ENCODE measurements at places on chromosomes 1 and 21.

DNA sequence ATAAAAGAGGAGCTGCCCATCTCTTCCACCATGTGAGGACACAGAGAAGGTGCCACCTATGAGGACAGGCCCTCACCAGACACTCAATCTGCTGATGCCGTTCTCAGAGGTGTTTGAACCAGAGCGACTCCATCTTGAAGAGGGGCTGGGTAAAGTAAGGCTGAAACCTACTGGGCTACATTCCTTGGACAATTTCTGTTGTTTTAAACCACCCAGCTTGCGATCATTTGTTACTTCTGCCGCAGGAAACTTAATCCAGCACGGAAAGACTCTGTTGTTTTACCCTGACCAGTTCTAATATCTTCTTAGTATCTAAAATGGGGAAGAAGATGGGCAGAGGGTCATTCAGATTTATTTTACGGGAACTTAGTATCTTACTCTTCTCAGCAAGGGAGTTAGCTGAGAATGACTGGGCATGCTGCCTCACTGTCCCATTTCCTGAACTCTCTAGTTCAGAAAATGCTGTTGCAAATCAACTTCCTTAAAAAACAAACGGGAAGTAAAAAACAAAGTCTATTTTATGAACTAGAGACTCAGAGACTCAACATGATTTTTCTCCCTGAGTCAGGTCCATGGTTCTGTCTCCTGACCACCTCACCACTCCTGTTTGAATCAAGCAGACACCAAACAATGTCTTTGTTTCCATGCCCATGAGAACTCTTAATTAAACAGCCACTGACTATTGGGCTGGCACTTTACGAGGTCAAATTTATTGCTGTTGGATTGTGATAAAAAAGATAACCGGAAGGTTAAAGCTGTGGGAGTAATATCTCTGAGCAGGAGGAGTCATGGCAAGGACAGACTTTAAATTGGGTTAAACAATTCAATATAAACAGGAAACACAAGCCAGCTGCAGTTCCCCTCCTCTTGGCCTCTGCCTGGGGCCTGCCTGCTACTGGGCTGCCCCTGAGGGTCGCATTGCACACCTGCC, 23.8 kb upstream of the IFNAR1 start:
- DNase-seq: peak; percentile 95

DNA sequence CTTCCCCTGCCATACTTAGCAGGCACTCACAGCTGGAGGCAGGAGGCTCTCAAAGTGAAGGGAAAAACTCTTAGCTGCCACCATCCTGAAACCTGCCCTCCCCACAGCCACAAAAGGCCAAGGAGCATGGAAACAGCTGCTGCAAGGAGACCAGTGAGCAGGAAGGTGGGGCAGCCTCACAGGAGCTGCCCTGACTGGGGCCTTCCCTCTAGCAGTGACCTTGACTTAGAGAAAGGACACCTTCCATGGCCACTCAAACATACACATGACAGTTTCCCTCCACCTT, 126.3 kb downstream of the HIVEP3 start:
- DNase-seq: no peak

GRCh38 chr21:45534636-45535331, 7.5 kb downstream of the SLC19A1 start:
- DNase-seq: no peak

GRCh38 chr1:196152975-196153374, 455.3 kb downstream of the KCNT2 start:
- DNase-seq: peak; percentile 64

DNA sequence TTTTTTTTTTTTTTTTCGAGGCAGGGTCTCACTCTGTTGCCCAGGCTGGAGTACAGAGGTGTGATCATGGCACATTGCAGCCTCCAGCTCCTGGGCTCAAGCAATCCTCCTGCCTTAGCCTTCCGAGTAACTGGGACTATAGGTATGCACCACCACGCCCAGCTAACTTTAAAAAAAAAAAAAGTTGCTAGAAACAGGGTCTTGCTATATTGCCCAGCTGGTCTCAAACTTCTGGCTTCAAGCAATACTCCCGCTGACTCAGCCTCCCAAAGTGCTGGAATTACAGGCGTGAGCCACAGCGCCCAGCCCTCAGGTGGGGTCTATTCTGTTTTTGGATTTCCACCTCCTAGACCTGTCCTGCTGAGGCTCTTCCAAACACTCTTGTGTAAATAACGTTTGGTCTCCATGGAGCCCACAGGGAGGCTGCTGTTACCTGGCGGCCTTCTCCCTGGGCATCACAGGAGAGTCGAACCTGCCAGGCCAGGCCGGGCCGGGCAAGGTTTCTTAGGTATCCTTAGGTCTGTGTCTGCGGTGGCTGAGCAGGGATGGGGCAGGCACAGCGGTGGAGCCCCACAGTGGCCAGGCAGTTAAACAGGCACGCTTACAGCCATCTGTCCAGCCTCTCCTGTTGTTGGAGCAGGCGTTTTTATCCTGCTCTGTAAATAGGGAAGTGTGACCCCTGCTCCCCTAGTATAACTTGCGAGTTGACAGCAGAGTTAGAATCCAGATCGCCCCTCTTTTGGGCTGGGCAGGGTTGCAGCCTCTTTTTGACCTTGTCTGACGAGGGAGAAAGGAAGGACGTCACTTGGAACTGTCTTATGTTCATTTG, 18.8 kb downstream of the PLEKHM2 start:
- DNase-seq: no peak

GRCh38 chr1:148315071-148315811, 163.2 kb upstream of the NBPF11 start:
- peak; percentile 74 for DNase-seq

- no peak for DNase-seq
Observed at GRCh38 chr1:215923129-215923824, 356.2 kb downstream of the KCTD3 start.

GRCh38 chr1:83077411-83077810, 921.5 kb downstream of the TTLL7 start:
- no peak for DNase-seq

- DNase-seq: no peak
Observed at GRCh38 chr1:48686159-48686558, 90.5 kb downstream of the BEND5 start.

GRCh38 chr1:244318512-244318911, 133.2 kb downstream of the ADSS2 start:
- no peak for DNase-seq

DNA sequence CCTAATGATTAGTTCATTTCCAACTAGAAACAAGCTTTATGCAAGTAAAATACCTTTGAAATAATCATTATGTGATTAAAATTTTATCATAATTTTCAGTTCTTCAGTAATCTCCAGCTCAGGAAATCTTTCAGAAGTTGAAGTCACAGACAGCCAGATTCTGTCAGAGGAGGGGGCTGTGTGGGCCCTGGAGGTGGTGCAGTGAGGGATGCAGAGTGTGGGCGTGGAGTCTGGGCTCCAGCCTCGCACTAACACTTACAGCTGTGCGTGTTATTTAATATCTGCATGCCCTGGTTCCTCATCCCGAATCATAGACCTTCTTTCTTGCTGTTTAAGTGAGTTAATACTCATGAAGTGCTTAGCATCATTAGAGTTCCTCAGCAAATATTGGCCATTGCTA, 23.9 kb downstream of the WDR64 start:
- DNase-seq: no peak

- no peak for DNase-seq
Observed at GRCh38 chr1:5067246-5067645, 412.8 kb downstream of the AJAP1 start.

- DNase-seq: no peak
Observed at GRCh38 chr1:107459204-107459904, 318.5 kb downstream of the NTNG1 start.

DNA sequence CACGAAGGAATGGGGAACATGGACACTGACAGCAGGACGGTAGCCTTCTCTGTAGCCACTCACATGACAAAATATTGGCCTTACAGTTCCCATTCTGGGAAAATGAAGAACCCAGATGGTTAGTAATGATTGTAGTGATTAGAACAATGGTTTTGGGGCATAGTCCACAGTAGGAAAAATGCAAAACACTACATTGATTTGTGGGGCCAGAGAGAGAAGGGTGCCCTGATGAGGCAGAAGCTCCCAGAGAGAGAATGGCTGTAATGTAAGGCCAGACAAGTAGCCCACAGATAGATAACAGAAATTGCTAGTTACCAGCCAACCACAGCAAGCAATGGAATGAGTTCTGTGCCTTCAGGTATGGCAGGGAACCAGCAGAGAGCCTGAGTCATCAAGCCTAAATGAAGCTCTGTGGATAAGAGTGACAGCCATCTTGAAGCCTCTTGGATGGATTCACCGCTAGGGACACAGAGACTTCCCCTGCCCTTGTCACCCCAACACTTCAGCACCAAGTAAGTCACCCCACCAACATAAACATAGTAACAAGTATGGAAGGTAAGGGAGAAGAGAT, 206.1 kb downstream of the BACH1 start:
- no peak for DNase-seq

- no peak for DNase-seq
Observed at GRCh38 chr1:116769994-116770393, 15.8 kb downstream of the CD2 start.

DNA sequence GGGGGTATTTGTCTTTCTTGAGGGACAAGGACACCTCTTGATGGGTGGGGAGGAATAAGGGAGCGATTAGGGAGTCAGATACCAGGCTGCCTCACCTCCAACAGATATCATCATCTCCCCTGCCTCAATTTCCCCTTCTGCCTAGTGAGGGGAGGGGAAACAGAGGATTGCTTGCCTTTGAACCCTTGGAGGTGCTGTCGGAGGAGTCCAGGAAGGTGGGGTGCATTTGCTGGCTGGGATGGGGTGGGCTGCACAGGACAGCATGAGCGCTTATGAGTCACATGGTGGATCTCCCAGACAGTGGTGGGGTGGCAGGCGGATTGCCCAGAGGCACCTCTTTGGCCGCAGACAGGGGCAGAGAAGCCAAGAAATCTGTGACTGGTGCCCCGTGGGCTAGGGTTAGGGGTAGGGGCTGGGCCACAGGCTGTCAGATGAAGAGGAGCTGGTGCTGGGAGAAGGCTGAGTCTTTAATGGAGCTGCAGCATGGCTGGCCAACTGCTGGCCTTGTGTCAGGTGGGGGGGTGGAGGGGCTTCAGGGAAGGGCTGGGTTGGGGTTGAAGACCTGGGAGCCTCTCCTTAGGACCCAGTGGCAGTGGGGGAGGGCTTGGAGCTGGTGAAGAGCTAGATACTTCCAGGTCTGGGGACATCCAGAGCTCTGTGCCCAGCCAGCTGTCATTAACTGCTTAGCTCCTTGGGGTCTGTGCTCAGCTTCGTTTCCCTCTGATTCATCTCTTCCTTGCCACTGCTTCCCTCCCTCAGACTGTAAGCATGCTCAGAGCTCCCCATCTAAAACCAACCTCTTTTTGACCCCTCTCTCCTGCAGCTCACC, 7.0 kb upstream of the ADORA1 start:
- DNase-seq: no peak

- DNase-seq: no peak
Observed at GRCh38 chr21:25717491-25718147, 17.1 kb downstream of the ATP5PF start.

- no peak for DNase-seq
Observed at GRCh38 chr1:43545695-43546387, 15.2 kb downstream of the PTPRF start.

- no peak for DNase-seq
Observed at GRCh38 chr1:55059302-55060132, 20.2 kb downstream of the PCSK9 start.

GRCh38 chr1:162276493-162276892, 100.2 kb downstream of the SPATA46 start:
- peak; percentile 69 for DNase-seq

GRCh38 chr1:230985711-230986110, 6.8 kb downstream of the ARV1 start:
- DNase-seq: no peak

- no peak for DNase-seq
Observed at GRCh38 chr1:9410737-9411297, 118.1 kb downstream of the SPSB1 start.

- no peak for DNase-seq
Observed at GRCh38 chr1:177567393-177567792, 396.6 kb downstream of the BRINP2 start.

DNA sequence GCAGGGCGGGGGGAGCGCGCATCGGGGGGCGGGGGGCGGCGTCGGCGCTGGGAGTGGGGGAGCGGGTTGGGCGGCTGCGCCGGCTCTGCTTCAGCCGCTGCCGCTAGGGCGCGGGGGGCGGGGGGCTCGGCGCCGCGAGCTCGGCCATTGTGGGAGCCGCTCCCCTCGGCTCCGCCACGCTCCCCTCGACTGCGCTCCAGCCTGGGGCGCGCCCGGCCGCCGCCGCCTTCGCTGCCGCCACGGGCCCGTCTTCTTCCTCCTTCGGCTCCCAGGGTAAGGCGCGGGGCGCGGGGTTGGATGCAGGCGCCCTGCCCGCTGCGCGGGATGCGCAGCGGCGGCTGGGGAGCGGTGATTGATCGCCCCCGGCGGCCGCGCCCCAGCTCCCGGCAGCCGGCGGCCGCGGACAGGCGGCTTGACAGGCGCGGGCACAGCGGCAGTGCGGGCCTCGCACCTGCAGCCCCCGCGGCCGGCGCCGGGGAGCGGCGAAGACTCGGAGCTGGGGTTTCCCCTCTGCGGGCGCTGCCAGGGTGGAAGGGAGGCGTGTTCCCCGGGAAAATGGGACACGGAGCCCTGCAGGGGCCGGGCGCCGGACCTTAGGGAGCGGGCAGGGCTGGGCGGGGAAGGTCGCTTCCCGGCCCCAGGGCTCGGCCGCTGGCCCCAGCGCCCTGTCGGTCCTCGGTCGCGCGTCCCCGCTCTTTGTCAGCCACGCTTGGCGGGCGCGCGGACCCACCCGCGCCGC, 55.3 kb downstream of the NDUFS5 start:
- DNase-seq: peak; percentile 45

GRCh38 chr1:211013346-211014240, 120.4 kb downstream of the KCNH1 start:
- DNase-seq: no peak

- DNase-seq: no peak
Observed at GRCh38 chr1:153793973-153794615, 18.9 kb downstream of the SLC27A3 start.

- no peak for DNase-seq
Observed at GRCh38 chr21:42332557-42333317, 17.5 kb upstream of the TFF3 start.

GRCh38 chr1:17436380-17437174, 2.9 kb downstream of the RCC2 start:
- no peak for DNase-seq

DNA sequence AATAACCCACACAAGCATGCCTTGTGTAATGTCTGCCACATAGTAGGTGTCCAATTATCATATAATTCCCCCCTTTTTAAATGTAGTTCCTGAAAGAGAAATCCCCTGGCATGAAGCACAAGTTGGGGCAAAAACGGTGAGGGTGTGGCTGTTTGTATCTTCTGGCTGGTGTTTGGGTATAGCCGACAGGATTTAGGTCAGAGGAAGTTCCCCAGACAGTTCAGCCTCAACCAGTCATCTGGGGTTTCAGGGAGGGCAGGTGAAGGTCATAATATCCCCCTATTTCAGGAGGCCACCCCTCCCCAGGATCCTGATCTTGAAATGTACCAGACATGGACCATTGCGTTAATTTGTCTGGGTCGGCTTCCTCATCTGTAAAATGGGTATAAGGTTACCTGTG, 29.1 kb upstream of the JUN start:
- DNase-seq: no peak
